COLO829 (cell line): ENCODE measurements at places on chromosomes 6 and 20.

GRCh38 chr6:9527679-9528286, 887.1 kb downstream of the TFAP2A start:
- no peak for DNase-seq

DNA sequence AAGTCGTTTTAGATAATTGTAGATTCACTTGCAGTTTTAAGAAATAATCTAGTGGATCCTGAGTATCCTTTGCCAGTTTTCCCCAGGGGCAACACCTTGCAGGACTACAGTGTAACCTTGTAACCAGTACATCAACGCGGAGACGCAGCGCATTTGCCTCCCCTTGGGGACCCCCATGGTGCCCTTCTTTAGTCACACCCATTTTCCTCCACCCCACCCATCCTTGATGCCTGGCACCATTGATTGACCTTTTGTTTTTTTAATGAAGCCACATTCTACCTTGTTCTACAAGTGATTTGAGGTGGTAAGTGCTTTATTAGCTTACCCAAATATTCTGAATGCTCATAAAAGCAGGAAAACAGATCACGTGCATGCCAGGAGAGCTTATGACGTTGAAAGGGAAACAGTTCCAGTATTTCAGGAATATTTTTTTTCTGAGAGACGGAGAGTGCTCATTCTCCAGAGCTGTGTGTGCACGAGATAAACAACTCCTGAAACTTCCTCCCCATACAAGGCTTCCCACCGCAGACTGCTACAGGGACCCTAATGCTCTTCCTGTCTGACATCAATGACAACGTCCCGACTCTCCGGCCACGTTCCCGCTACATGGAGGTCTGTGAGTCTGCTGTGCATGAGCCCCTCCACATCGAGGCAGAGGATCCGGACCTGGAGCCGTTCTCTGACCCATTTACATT, 35.7 kb downstream of the CDH26 start:
- DNase-seq = no peak

- DNase-seq = peak; percentile 99
These were observed at the start of gene RALY for GRCh38 chr20:33993576-33994221. Gene RALY, plus strand, starts transcription at chr20:33993911. Its CDS starts 78,164 bp downstream, at chr20:34072075.

GRCh38 chr6:80523010-80523409, 416.5 kb downstream of the BCKDHB start:
- no peak for DNase-seq

DNA sequence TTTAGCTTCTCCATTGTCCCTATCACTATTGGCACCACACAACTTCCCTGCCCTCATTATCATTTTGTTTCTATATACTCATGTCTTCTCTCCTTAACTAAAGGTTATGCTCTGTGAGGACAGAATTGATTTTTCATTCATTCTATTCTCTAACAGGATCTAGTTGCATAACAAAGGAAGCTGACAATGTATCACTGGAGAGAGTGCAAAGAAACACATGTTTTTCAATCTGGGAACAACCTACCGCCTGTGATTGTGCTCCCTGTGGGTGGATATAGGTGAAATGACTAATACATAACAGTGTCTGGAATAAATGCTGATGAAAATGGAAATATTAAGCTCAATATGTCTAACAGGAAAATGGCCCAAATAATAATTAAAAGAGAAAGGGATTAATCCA, 56.6 kb downstream of the COL12A1 start:
- DNase-seq = no peak

- DNase-seq = no peak
These were observed 112.4 kb downstream of the NOL4L start for GRCh38 chr20:32472581-32473207.

DNA sequence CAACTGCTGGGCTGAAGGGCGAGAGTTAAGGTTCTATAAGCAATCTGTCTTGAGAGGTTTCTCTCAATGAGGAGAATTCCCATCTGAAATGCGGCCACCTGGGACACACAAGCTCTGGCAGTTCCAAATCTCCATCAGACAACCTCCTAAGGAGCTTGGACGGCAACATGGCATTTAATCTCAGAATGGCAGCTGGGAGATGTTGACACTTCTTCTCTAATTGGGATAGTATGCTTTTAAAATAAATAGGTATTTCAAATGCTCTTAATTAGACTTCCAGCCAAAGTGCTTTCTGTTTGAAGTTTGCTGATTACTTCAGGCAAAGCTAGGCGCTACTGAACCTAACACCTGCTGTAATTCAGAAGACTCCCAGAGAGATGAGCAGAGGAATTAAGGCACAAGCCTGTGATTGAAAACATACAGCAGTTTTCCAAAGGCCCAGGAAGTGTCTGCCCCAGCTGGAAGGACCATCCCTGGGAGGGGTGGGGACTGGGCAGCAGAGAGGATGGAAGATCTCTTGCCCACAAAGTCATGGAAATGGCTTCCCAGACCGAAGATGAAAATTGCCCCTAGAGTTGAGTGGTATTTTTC, 59.1 kb upstream of the KCNK16 start:
- DNase-seq = no peak

DNA sequence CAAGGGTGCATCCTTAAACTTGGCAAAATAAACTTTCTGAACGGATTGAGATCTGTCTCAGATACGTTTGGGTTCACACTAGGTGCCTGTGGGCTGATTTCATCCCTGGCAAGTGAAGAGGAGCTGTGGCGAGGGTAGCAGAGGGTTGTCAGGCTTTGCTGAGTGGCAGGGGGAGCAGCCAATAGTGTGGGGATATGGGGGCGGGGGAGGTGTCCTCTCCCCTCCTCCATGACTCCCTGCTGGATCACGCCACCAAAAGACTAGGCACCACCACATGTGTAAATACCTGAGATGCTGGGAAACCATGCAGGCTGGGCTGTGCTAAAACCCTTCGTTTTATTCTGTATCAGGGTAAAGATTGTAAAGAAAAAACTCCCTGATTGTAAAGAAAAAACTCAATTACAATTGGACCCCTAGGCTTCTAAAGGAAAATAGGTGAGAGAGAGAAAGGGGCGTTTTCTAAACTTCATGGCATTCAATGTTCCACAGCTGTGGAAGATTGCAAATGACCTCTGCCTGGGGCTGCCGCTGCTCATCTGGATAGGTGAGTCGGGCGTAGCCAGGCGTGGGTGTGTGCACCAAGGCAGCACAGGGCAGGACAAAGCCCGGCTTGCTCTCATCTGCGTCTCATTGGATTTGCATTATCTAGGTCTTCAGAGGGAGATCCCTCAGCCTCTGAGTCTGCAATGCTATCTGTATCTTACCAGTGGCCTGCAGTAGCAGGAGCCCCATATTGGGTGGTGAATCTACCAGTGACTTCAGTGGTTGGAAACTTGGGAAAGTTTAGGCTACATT, 26.9 kb upstream of the ADTRP start:
- no peak for DNase-seq

DNA sequence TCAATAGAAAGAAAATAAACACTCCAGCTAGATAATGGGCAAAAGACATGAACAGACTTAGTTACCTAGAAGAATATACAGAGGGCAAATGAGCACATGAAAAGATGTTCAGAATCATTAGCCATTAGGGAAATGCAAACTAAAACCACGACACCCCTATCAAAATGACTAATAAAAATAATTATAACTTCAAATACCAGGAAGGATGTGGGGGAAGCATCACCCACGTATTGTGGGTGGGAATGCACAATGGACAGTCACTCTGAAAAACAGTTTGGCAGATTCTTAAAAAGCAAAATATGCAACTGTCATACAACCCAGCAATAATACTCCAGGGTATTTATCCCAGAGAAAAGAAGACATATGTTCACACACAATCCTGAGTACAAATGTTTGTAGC, 92.6 kb downstream of the DLL1 start:
- no peak for DNase-seq

- no peak for DNase-seq
These were observed 36.9 kb upstream of the AVP start for GRCh38 chr20:3121271-3121911.

GRCh38 chr20:53738039-53738944, 144.7 kb upstream of the ZNF217 start:
- no peak for DNase-seq

DNA sequence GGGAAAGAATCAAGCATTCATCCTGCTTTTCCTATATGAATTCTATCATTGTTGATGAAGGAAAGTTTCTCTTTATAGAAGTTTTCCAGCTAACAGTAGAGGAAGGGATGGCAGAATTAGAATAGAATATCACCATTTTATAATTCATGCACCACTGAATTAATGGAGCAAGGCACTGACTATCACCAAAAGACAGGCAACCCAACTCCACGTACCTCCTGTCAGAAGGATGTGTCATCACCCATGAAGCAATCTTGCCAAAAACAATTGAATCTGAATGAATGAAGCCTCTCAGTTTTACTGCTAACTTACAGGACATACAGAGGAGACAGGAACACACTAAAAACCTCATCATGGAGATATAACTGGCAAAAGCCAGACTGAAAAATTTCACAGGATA, 122.4 kb downstream of the NFATC2 start:
- peak; percentile 91 for DNase-seq

DNA sequence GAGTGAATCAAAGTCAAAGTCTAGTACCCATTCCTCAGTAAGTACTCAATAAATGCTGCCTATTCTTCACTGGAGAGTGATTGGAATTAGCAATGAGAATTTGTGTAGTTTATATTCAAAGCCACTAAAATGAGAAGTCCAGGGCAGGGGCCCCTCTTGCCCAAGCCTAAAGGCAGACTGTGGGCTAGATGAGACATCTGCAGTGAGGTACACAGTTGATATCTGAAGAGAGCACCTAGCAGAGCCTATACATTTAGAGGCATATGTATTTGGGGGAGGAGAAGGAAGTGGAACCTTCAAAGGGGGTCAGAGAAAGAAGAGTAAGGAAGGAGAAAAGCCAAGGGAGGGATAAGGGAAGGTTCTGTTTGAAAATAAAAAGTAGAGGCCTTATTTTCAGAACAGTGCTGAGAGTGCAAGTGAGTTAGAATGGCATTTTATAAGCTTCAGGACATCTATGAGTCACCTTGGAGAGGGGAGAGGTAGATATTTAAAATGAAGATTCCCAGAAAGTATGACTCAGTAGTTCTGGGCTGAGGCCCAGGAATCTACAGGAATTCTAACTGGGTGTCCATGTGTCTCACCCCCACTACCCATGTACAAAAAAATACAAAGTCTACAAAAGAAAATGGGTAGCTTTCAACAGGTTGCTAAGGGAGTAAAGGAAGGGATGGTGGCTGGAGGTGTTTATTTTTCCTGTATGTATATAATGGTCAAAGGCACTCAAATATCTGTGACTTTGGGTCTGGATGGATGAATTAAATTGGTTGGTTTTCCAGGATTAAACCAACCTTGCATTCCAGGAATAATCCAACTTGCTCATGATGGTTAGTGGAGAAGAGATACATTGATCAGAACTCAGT, 135.1 kb downstream of the ZFP64 start:
- no peak for DNase-seq

- DNase-seq = no peak
These were observed 39.8 kb upstream of the HBS1L start for GRCh38 chr6:135094403-135094821.

DNA sequence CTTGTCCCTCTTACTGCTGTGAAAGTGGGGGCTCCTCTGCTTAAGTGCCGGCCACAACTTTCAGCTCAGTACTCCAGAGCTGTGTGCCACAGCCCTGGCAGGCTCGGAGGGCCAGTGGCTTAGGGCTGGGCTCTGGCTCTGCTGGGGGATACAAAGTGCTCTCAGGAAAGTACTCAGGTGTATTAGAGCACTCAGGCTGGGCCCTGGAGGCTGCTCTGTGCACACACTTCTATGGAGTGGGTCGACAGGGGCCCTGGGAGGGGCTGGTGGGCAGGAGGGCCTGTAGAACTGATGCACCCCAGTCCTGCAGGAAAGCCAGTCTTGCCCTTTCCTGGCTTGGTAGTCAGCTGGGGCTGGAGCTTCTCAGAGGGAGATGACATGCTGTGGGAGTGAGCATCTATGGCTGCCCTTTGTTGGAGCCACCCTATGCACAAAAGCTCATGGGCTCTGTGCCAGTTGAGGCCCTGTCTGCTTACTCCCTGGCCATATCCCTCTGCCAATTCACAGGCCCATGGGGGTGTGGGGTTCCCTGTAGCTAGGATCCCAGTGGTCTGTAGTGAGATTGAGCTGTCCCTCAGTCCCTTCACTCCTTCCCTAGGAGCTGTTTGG, 22.0 kb downstream of the CENPW start:
- no peak for DNase-seq

- DNase-seq = no peak
These were observed 39.7 kb downstream of the XRN2 start for GRCh38 chr20:21342656-21343345.

DNA sequence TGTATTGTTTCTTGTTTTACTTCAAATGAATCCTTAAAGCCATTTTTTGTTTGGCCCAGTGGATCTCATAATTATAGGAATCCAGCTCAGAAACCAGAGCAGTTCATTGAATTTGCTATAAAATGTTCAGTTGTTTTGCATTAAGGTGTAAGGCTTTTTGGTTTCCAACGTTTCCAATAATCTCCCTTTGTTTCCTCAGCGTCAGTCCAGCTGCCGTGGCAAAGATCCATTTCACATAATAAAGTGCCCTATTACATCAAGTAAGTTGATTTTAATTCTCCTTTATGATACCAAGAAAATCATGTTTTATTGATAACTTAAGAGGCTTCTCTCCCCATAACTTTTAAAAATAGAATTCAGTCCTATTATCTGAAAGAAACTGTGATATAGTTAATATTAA, 472.6 kb downstream of the UTRN start:
- no peak for DNase-seq

DNA sequence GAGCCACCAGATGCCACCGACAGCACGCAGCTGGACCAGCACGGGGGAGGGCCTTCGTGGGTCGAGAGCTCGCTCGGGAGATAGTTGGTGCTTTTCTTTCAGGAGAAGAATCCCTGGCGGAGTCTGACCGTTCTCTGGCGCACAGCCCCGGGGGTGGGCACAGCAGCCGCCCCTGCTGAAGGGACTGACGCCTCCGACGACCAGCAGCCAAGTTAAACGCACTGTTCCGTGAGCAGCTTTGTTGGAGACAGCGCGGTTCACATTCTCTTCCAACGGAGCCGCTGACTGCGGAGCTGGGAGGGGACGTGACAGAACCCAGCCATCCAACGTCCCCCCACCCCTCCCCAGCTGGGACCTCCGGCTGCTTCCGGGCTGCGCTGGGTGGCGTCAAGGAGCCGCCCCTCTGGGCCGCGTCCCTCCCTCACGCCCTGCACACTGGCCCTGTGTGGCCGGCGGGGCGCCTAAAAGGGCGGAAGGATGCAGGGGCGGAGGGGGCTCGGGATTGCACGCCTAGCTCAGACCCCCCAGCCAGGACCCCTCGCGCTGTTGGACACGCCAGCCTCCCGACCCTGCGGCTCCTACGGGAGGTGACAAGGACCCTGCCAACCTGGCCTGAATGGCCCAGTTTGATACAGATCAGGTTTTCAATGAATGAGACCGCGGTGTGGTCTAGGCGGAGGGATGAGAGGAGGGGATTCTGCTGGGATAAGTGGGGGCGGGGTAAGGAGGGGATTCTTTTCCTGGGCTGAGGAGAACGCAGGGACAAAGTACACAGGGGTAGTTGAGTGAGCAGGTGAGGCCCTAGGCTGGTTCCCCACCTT, 36.4 kb upstream of the KHDC1 start:
- DNase-seq = no peak

- DNase-seq = peak; percentile 77
These were observed 577 bp upstream of the LRRC1 start for GRCh38 chr6:53794137-53794719.

DNA sequence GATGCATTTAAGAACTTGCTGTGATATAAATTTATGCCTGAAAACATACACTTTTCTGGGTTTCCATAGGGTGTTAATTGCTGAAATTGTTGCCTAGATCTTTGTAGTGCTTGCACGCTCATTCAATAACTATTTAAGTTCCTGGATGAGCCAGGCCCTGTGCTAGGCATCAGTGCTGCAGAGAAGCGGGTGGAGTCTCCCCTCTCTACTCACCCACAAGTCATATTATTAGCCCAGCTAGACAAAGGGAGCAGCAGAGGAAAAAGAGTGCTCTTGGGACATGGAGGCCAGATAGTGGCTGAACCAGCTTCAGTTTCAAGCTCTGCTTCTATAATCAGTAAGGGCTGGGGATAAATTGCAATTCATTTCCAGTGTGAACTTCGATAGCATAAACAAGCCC, 329.1 kb downstream of the TFAP2B start:
- DNase-seq = no peak
